Colonic mucosa (tissue), 4 donors: ENCODE measurements at places on chromosomes 12 and 14.
A peak's percentile ranks its signal among the peaks of the same experiment; 100 is the strongest.

- no peak for DNase-seq
Observed at GRCh38 chr12:58961906-58962305, 41.6 kb upstream of the LRIG3 start.

DNA sequence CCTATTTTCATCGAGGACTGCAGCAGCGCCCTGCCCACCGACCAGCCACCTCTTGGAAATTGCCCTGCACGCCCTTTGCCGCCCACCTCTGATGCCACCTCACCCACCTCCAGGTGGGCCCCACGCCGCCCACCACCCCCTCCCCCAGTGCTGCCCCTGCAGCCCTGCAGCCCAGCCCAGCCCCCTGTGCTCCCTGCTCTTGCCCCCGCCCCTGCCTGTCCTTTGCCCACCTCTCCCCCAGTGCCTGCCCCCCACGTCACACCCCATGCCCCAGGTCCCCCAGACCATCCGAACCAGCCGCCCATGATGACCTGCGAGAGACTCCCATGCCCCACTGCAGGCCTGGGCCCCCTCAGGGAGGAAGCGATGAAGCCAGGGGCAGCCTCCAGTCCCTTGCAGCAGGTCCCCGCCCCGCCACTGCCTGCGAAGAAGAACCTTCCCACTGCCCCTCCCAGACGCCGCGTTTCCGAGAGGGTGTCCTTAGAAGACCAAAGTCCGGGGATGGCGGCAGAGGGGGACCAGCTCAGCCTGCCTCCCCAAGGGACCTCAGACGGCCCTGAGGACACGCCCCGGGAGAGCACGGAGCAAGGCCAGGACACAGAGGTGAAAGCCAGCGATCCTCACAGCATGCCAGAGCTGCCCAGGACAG is 96.5 kb downstream of the LGMN start:
- peak; percentile 48 for DNase-seq

GRCh38 chr14:93989939-93990338 is 7.2 kb upstream of the CCDC197 start:
- no peak for DNase-seq

DNA sequence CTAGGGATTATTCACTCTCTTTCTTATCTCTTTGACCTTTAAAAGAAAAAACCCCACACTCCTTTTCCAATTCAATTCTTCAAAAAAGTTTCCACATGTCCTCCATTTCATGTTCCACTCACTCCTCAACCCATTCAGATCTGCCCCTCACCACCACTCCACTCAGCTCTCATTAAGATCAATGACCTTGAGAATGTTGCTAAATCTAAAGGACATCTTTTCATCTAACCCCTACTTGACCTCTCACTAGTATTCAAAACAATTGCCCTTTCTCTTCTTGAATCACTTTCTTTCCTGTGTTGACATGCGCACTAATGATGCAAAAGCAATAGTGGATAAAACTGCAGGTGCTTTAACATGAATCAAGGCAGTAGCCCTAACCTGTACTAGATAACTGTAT is 9.9 kb downstream of the HECTD1 start:
- no peak for DNase-seq

DNA sequence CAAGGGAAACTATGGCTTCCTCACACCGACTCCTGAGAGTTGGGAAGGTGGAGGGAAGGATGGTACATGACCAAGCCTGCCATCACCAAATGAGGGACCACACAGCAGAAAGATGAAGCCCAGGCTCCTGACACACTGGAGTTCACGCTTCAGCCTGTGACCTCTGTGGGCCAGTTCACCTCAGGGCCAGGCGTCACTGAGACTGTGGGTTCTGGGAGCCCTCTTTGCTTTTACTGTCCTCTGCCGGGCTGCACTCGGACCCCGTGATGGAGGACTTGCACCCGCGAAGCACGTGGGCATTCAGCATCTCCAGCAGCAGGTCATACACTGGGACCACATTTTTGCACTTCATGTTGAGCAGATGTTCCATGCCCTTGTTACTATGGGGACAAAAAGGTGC is 61.2 kb downstream of the ESR2 start:
- no peak for DNase-seq
